ENCODE measurements at places on chromosomes 1 and 21. TPM values are rescaled to one million over a fixed set of nuclear protein-coding genes. Genes with fewer than 3 reads are reported as not detected.

DNA sequence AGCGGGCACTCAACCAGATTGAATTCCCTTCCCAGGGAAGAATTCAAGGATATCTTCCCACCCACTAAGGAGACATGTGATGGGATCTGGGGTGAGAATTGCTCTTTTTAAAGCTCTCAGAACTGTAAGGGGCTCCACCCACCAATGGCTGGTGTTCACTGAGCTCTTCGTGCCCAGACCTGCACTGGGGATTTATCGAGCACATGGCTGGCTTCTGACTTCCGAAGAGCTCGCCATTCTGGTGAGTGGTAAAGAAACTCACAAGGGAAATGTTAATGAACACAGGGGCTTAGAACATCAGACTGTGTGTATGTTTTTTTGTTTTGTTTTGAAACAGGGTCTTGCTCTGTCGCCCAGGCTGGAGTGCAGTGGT is 9.8 kb downstream of the PADI3 start:
- no peaks in the 10 kb centered on the region for H3K36me3 ChIP-seq
- DNase-seq, result no peak
- H3K27me3 ChIP-seq, result no peaks in the 10 kb centered on the region
- no peak overlapping the region for H3K4me3 ChIP-seq
- no peak overlapping the region for H3K27ac ChIP-seq

DNA sequence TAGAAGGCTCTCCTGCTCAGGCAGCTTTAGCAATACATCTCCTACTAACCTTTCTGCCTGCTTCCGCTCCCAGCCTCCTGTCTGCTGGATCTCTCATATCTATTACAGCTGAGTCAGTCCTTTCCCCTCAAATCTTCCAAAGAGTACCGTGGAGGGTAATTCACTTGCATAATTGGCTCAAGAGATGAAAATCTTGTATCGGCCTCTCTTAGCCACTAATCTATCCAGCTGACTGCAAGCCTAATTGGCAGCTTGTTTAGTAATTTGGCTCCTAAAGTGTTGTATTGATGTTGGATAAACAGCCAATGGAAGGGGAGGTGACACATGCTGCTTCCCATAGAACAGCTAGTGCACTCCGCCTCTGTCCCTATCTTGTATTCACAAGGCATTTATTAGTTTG is 195.7 kb downstream of the GPATCH2 start:
- H3K4me1 ChIP-seq, result no peaks in the 10 kb centered on the region
- DNase-seq, result no peak
- H3K27me3 ChIP-seq, result no peaks in the 10 kb centered on the region
- no peak overlapping the region for H3K4me3 ChIP-seq

DNA sequence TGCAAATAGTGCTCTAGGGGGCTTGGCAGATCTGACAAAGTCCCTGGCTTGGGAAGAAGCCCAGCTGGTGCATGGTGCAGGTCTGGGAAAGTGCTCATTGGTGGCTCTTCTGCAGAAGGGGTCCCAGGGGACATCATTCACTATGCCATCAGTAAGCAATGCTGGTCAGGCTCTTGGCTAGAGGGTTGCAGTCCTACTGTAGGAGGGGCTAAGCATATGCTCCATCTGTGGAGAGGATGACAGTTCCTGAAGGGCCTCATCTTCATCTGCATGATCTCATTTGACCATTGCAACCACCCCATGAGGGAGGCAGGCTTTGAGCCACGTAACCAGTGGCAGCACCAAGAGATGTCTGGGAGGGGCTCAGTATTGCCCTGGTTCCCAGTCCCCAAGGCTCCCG is 31.5 kb upstream of the VASH2 start:
- no peaks in the 10 kb centered on the region for H3K27me3 ChIP-seq
- no peaks in the 10 kb centered on the region for H3K4me1 ChIP-seq
- no peak overlapping the region for H3K4me3 ChIP-seq
- peak; percentile 13 for DNase-seq

GRCh38 chr1:200099040-200099439 is 71.5 kb downstream of the NR5A2 start:
- H3K4me1 ChIP-seq, result no peaks in the 10 kb centered on the region
- DNase-seq, result no peak
- H3K27ac ChIP-seq, result no peak overlapping the region
- no peaks in the 10 kb centered on the region for H3K36me3 ChIP-seq
- no peaks in the 10 kb centered on the region for H3K27me3 ChIP-seq

DNA sequence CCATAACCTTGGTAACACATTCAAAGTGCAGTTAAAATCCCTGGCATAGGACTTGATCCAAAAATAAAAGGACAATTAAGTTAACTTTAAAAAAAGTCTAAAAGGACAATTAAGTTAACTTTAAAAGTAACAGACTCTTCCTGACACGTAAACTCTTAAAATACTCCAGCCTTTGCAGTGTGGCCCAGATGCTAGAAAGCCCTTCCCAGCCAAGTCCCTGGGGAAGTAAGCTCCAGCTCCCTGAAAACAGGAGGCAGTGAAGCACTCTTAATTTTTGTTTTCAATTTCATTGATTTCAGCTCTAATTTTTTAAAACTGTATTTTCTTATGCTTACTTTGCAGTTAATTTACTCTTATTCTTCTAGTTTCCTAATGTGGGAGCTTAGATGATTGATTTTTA is 5.1 kb upstream of the AIM2 start:
- no peak for DNase-seq
- no peaks in the 10 kb centered on the region for H3K27me3 ChIP-seq
- H3K36me3 ChIP-seq, result no peaks in the 10 kb centered on the region
- H3K4me3 ChIP-seq, result no peak overlapping the region
- no peak overlapping the region for H3K27ac ChIP-seq
- no peaks in the 10 kb centered on the region for H3K4me1 ChIP-seq

- no peak overlapping the region for H3K27ac ChIP-seq
- H3K36me3 ChIP-seq, result no peaks in the 10 kb centered on the region
- DNase-seq, result no peak
- peaks cover 7% of the 10 kb centered on the region for H3K4me1 ChIP-seq
These were observed 10.3 kb downstream of the ADGRB2 start for GRCh38 chr1:31753707-31754349.

DNA sequence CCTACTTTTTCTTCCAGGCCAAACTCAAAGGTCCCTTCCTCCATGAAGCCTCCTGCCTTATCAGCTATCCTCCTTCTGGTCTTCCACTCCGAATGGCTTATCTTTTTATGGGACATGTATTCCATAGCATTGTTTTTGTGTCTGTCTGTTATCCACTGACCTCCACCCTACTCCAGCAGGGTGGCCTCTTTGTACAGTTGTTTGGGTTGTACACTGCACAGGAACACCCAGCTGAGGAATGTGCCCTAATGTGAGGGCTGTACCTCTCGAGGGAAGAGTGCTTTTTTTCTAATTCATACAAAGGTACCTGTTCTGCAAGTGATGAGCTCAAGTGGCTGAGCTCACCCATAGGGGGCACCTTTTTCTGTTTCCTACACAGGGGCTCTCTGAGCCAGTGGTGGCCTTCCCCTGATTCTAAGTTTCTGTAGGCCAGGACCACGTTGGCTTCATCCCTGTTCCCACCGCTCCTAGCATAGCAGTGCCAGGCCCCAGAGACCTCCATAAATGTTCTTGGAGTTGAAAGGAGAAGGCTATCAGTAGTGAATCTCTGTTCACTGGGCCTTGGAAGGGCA is 108.2 kb downstream of the FOXD2 start:
- no peak overlapping the region for H3K27ac ChIP-seq
- DNase-seq, result peak; percentile 51
- no peaks in the 10 kb centered on the region for H3K27me3 ChIP-seq
- peaks cover 3% of the 10 kb centered on the region for H3K36me3 ChIP-seq
- peaks cover 2% of the 10 kb centered on the region for H3K4me1 ChIP-seq

DNA sequence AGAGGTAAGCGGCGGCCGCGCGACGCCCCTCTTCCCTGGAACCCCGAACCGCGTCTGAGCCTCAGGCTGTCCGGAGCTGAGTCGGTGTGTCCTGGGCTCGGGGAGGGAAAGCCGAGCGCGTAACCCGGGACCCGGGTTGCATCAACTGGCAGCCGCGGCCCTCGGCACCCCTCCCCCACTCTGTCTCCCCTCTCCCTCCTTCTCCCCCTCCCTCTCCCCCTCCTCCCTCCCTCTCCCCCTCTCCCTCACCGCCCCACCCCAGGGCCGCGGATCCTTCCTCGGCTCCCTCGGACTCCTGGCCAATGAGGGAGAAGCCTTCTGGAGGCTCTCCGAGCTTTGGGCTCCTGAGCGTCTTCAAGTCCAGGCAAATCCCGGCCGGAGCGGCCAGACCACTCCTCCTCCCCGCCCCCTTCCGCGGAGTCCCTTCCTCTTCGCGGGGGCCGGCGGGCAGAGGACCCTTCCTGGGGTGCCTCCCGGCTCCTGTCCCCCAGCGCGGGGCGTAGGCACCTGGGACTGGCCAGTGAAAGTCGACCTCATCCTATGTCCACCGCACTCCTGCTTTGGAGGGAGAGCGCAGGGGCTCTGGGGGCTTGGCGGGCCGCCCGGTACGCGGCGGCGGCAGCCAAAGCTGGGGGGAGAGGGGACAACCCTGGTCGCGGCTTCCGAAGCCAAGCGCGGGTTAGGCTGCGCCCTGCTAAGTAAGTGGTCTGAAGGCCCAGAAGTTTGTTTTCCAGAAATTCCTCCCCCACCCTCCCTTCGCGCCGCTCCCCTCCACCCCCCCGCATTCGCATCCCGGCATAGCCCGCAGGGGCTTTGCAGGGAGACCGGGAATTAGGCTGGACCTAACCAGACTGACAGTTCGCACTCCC is 850 bp downstream of the SESN2 start:
- peaks cover 4% of the 10 kb centered on the region for H3K36me3 ChIP-seq
- H3K4me3 ChIP-seq, result peak overlapping the region; percentile 81
- H3K27me3 ChIP-seq, result no peaks in the 10 kb centered on the region
- peaks cover 6% of the 10 kb centered on the region for H3K4me1 ChIP-seq

- no peak overlapping the region for H3K27ac ChIP-seq
- no peaks in the 10 kb centered on the region for H3K36me3 ChIP-seq
- no peak overlapping the region for H3K4me3 ChIP-seq
These were observed 106.5 kb downstream of the HLCS start for GRCh38 chr21:36859744-36860501.

GRCh38 chr1:88060750-88061491 is 623.2 kb upstream of the PKN2 start:
- H3K4me1 ChIP-seq, result no peaks in the 10 kb centered on the region
- no peak overlapping the region for H3K4me3 ChIP-seq
- no peaks in the 10 kb centered on the region for H3K27me3 ChIP-seq
- no peak overlapping the region for H3K27ac ChIP-seq
- no peaks in the 10 kb centered on the region for H3K36me3 ChIP-seq
- peak; percentile 39 for DNase-seq

DNA sequence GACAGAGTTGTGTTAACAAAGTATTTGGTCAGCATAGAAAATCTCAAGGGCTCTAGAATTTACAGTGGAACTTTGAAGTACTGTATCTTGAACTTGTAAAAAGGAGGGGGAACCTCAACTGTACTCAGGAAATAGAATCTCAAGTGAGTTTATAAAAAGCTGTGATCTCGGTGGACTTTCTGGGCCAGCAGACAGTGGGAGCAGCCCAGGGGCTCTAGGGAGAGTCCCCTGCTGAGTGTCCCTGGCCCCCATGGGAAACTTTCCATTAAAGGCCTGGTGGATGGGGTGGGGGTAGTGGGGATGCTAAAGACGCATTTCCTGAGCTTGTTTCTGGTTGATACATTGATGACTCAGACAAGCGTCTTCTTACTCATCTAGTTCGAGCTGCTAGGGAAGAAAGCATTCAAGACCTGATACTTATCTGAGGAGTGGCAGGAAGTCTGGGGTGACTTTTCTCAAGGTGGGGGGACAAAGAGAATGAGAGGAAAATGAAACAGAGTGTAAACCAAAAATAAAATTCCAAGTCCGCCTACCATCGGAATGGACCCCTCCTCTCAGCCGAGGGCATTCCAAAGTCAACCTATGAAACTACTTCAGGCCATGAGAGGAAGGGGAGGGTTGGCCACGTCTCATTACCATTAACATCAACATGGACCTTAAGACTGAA is 65.5 kb downstream of the NID1 start:
- no peak overlapping the region for H3K27ac ChIP-seq
- no peaks in the 10 kb centered on the region for H3K4me1 ChIP-seq
- no peak overlapping the region for H3K4me3 ChIP-seq
- no peaks in the 10 kb centered on the region for H3K27me3 ChIP-seq

DNA sequence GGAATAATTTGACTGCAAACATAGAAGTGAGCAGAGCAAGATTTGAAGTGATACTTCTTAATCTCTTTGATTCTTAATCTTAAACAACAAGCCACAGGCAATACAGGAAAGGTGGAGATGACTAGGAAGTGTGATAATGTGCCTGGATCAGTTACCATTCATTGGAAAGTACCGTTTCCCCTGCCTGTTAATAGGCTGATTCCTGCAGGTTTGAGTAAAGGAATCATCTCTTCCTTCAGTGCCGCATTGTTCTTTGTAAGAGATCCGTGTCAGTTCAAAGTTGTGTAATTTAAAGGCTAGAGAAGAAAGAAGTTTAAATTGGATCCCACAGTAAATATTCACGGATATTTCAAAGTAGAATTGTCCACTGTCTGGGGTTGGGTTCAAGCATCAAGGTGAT is 43.5 kb upstream of the BCL10 start:
- no peaks in the 10 kb centered on the region for H3K27me3 ChIP-seq
- DNase-seq, result no peak
- no peaks in the 10 kb centered on the region for H3K4me1 ChIP-seq
- no peaks in the 10 kb centered on the region for H3K36me3 ChIP-seq
- H3K4me3 ChIP-seq, result no peak overlapping the region

Gene YARS1
- 194 TPM for total RNA-seq

DNA sequence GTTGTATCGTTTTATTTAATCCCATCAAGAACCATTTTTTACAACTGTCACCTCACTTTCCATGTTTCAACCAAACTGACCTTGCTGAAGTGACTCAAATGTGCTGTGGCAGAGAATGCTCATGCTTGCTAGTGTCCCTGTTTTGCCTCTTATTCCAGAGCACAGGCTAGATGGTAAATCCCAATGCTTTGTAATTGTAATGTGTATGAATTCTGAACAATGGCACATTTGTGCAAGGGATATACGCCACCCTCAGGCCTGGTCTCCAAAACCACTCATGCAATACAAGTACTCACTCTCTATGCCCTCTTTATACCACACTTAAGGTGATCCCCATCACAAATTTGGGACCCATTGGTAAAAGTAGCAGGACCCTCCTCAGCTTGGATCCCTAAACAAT is 313.6 kb downstream of the HHIPL2 start:
- H3K4me1 ChIP-seq, result no peaks in the 10 kb centered on the region
- no peak overlapping the region for H3K27ac ChIP-seq
- no peaks in the 10 kb centered on the region for H3K27me3 ChIP-seq
- no peak for DNase-seq
- no peak overlapping the region for H3K4me3 ChIP-seq

- no peak for DNase-seq
- H3K27me3 ChIP-seq, result no peaks in the 10 kb centered on the region
- H3K4me1 ChIP-seq, result peaks cover 3% of the 10 kb centered on the region
- no peak overlapping the region for H3K27ac ChIP-seq
- H3K36me3 ChIP-seq, result peaks cover 50% of the 10 kb centered on the region
- H3K4me3 ChIP-seq, result no peak overlapping the region
These were observed 118.2 kb downstream of the DYRK1A start for GRCh38 chr21:37484535-37485474.

DNA sequence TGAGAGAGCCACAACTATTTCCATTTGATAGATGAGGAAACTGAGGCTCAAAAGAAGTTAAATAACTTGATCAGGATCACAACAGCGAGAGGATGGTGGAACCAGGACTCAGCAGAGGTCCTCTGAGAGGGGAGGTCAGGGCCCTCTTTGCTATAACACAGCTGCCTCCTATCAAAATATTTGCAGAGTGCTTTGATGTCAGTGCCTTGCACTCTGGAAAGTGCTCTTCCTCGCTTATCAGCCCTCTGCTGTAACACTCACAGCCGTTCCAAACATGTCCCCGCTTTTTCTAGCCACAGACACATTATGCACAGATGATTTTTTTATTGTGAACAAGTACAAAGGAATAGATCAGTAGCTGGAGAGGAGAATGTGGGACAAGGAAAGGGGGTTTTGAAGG is 71.8 kb upstream of the ARHGAP29 start:
- no peak overlapping the region for H3K27ac ChIP-seq
- DNase-seq, result no peak
- H3K36me3 ChIP-seq, result no peaks in the 10 kb centered on the region
- H3K4me3 ChIP-seq, result no peak overlapping the region
- no peaks in the 10 kb centered on the region for H3K27me3 ChIP-seq
